IMR-90 (cell line): ENCODE measurements at places on chromosomes 5 and 9. TPM values are rescaled to one million over a fixed set of nuclear protein-coding genes. Genes with fewer than 3 reads are reported as not detected.

GRCh38 chr9:35835216-35835632 is 6.2 kb downstream of the TMEM8B start:
- H3K4me3 ChIP-seq, result no peak overlapping the region
- H3K36me3 ChIP-seq, result no peaks in the 10 kb centered on the region
- no peak for DNase-seq
- no peak overlapping the region for H3K27ac ChIP-seq
- H3K27me3 ChIP-seq, result no peaks in the 10 kb centered on the region
- no peaks in the 10 kb centered on the region for H3K4me1 ChIP-seq

- H3K27me3 ChIP-seq, result no peaks in the 10 kb centered on the region
- no peak overlapping the region for H3K4me3 ChIP-seq
- no peaks in the 10 kb centered on the region for H3K36me3 ChIP-seq
- no peak overlapping the region for H3K27ac ChIP-seq
These were observed 32.0 kb upstream of the DMRT2 start for GRCh38 chr9:1018121-1018520.

GRCh38 chr9:121322037-121322736 is 47.9 kb downstream of the STOM start:
- H3K36me3 ChIP-seq, result peaks cover 71% of the 10 kb centered on the region
- DNase-seq, result peak; percentile 98
- H3K27ac ChIP-seq, result peak overlapping the region; percentile 99
- H3K27me3 ChIP-seq, result no peaks in the 10 kb centered on the region
- peaks cover 15% of the 10 kb centered on the region for H3K4me1 ChIP-seq

The BTNL3 gene
- not detected in 2 replicates for polyA plus RNA-seq
